ENCODE measurements at places on chromosomes 5 and 9. TPM values are rescaled to one million over a fixed set of nuclear protein-coding genes. Genes with fewer than 3 reads are reported as not detected.

Gene PCDHGA7
- polyA plus RNA-seq: 2.8 TPM

GRCh38 chr5:74948031-74948546, 81.9 kb upstream of the FAM169A start:
- no peak for DNase-seq

- no peak for DNase-seq
These were observed 14.3 kb upstream of the MARCHF6 start for GRCh38 chr5:10339058-10339811.

Gene GARIN3
- not detected for polyA plus RNA-seq

DNA sequence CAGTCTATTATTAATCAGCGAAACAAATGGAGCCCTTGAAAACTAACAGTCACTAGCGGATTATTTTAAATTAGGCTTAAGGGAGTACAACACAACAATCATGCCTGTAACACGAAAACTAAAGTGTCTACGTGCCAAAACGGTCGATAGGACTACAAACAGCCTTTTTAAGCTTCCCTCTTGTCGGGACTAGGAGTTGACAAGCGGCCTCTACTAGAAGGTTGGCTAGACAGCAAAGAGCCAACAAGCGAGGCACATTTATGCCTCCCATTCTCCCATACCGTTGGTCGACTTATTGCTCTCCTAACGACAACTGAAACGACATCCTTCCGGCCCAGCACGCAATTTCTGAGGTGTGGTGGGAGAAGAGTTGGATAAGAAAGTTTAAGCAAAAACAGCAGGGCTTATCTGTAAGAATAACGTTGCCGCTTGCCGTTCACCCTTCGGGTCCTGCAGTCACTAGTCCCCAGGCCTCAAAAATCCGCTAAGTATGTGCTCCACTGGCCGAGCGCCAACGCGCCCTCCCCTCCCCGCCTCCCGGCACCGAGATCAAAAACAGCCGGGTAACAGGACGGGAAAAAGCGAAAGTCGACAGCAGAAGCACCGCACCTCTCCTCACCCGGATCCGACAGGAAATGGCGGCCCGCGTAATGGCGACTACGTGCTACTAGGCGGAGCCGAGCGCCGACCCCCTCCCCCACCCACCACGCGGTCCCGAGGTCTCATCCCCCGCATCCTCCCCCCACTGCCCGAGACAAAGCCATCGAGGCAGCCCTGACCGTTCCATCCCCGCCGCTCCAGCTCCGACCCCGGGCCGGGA, 813 bp downstream of the HNRNPK start:
- DNase-seq: no peak

DNA sequence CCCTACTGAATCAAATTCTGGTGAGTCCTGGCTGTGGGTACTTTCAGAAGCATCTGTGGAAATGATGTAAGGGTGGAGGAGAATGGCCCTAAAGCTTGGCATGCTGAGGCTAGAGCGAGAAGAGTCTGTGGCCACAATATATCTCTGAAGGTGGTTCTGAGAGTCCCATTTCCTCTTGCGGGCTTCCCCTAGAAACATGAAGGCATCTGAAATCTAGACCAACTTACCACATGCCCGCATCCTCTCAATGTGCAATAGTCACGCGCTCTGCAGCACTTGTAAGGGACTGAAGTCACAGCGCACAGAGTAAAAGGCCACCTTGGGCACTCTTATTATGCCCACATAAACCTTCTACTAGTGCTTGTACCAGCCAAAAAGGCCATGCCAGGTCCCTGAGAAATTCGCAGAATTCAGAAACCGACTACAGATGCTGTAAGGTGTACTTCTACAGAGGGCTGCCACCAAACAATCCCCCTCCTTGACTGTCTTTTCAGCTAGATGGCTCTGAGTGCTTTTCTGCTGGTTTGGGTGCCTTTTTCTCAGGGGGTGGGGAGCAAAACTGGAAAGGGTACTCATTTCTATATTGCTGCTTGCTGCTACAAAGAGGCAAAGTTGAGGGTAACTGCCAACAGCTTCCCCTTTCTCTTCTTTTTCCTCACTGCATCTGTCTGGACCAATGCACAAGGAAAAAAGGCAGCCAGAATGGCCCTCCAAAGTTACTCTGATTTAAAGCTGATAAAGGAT, 107.3 kb downstream of the ZDHHC21 start:
- DNase-seq: no peak
